ENCODE measurements at places on chromosomes 11 and 22. TPM values are rescaled to one million over a fixed set of nuclear protein-coding genes. Genes with fewer than 3 reads are reported as not detected.

GRCh38 chr11:115226556-115226955 lies 277.7 kb downstream of the CADM1 start:
- peak; percentile 89 for DNase-seq

- no peak for DNase-seq
These were observed 124.1 kb upstream of the MPPED2 start for GRCh38 chr11:30710221-30710620.

DNA sequence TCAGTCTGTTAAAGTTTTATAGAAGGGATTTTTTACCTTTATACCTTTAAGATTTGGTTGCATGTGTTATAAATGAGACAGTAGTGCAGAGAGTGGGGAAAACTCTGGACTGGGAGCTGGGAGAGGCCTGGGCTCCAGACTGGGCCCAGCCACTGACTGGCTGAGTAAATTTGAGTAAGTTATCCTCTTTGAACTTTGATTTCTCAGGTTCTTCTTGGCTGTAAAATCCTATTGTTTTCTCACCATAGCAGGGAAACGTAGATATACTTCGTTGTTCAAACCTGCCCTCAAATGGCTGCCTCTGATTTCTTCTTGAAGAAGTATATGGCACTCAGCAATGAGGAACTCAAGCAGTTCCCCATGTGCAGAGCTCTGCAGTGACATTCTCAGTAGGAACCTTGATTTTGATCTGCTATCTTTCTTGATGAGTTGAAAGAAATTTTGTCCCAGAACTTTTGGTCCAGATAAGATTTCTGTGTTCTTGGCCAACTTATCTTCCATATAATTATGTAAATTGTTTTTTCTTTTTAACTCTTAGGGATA lies 8.8 kb downstream of the BMAL1 start:
- DNase-seq = no peak

Gene GLB1L3
- 0.67 TPM for total RNA-seq

Gene TMEM191C
- total RNA-seq = 0.20 TPM

Gene KCNQ1OT1
- total RNA-seq = 2.7 TPM

Gene CYB5R2
- 7.2 TPM for total RNA-seq

Gene PTS
- 48.0 TPM for total RNA-seq

Data from thyroid gland (tissue), 4 donors.